Hematopoietic multipotent progenitor cell (in vitro differentiated cells): ENCODE measurements at places on chromosomes 5 and 9. TPM values are rescaled to one million over a fixed set of nuclear protein-coding genes. Genes with fewer than 3 reads are reported as not detected.

The ADGRD2 gene
- total RNA-seq = under 0.01 TPM

The SLC1A3 gene
- 1.3 TPM for total RNA-seq

The ARHGEF39 gene
- 1.3 TPM for total RNA-seq

The MTAP gene
- 14.0 TPM for total RNA-seq

DNA sequence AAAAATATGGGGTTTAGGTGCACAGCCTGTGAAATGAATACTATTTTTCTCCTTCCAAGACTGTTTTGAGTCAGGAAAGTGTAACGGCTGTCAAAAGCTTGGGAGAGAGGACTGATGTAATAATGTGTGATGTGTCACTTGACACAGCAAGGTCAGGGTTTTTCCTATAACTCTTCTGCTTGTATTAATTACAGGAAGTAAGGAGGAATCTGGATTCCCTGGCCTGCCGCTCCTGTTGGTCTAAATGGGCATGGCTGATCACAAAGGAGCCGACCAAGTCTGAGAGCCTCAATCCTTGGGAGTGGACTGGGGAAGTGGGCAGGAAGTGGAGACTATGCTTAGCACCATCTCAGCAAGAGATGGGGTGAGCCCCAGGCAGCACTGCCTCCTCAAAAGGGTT, 16.7 kb upstream of the SLC28A3 start:
- DNase-seq = no peak

DNA sequence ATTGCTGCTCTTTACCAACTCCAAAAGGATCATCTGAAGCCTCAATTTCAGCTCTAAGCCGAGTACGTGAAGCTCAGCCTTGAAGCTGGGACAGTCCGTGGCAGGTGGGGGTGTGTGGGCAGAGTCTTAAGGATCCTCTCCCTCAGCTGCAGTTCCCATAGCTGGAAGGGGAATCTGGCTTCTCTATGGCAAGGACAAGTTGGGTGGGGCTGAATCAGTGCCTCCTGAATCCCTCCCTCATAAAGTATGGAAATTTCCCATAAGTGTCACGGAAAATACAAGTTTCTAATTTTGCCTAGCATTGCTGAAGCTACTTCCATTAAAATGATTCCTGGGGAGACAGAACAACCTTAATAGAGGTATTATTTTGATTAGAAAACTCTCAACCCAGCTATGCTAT, 47.9 kb upstream of the SMIM32 start:
- no peak for DNase-seq

DNA sequence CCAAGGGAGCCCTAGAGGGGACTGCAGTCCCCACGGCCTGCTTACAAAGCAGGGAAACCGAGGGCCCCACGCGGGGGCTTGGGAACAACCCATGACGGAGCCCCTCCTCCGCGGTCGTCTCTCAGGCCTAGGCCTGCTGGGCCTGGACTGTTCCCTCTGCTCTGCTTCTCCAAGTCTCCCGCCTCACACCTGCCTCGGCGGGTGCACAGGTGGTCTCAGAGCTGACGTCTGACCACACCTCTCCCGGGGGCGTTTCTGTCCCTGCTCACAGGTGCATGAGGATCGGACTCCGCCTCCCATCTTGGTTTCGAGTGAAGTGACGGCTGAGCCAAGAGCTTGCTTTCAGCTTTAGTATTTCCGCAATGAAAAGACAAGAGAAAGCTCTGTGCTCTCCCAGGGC, 72.1 kb downstream of the MRPL36 start:
- DNase-seq = no peak

The SPINK13 gene
- total RNA-seq = not detected

- DNase-seq = no peak
Measured at GRCh38 chr9:70066418-70066817, 22.8 kb downstream of the MAMDC2 start.

DNA sequence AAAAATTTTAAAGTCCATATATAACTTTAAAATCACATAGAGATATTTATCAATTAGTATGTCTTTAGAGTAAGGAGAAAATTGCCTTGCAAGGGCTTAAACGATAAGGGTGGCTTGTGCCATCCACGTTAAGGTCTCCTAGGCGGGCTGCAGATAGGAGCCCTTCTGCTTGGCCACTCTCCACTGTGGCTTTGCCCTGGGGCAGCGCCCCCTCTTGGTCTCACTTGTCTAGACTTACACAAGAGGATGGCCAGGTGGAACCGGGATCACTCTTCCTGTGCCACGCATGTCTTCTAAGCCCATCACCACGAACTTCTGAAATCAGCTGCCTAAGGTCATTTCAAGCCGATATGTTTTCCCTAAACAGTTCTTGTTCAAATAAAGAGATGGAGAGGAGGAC, 2.9 kb downstream of the FPGS start:
- peak; percentile 45 for DNase-seq

The GNA14 gene
- under 0.01 TPM for total RNA-seq

DNA sequence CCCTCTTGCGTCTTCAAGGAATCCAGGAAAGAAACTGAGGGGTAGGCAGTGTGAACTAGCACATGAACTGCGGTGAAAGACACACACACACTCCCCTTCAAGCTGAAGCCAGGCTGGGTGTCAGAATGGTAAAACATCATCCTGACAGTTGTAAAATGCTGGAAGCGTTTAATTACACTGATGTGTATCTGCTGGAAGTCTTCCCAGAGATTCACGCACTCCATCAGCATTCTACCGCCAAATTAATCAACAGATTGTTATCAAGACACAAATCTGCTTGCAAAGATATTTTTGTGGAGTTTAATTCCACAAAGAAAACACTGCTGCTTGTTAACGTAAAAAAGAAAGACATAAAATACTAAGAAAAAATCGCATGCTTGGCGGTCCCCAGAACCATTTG, 241.0 kb upstream of the NFIL3 start:
- no peak for DNase-seq

DNA sequence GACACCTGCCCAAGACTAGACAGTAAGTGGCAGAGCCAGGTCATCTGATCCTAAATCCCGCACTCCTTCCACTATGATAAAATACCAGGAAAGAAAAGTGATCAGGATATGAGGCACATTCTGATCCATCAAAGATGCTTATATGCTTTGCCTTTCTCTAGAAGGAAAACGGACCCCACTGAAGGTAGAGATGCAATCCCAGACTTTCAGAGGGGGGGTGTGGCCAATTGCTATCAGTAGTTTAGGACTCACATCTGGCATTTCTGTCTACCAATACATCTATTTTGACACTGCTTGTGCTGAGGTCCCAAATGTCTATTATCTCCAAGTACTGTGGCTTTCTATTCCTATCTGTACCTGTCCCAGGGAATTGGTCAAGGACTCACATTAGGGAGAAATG, 1.7 kb downstream of the TRIM52 start:
- no peak for DNase-seq

DNA sequence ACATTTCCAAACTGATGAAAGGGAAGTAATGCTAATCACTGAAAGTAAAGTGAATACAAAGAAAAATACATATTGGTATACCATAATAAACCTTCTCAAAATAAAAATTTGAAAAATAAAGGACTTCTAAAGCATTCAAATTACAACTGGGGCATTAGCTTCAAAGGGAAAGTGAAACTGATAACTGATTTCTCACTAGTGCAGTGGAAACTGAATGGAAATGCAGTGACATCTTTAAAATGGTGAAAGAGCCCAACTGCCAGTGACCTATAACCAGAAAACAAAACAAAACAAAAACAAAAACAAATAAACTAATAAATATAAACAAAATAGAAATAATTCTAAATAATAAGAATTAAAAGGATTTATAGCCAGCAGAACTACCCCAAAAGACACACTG, 297.5 kb upstream of the GRIN3A start:
- DNase-seq = no peak

The GBGT1 gene
- 54.9 TPM for total RNA-seq

- no peak for DNase-seq
Measured at GRCh38 chr5:35668319-35668718, 50.7 kb downstream of the SPEF2 start.

GRCh38 chr9:120583958-120584369, 4.0 kb upstream of the CDK5RAP2 start:
- no peak for DNase-seq

GRCh38 chr5:163963881-163964280, 458.5 kb downstream of the MAT2B start:
- DNase-seq = no peak

DNA sequence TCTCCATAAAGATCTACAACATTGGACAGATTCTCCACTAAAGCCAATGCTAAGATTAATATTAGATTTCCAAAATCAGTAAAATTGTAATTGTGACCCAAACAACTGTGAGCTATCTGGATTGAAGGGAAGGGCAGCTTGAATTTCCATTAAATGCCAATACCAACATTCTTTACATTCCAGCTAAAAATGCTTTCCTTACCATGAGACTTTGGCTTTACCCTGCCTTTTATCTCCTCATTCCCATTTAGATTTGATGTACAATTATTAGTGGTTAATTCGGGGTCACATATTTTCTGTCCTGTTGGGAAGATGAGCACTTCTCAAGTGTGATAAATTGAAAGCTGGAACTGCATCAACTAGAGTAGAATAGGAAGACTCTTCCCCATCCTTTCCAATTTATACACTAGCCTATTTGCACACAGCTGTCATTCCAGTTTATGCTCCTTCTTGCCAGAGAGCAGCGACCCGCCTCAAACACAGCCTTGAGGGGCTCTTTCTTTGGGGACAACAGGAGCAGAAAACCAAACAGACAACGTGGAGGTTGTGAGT, 33.1 kb upstream of the MYOT start:
- no peak for DNase-seq

The LAMC3 gene
- under 0.01 TPM for total RNA-seq

DNA sequence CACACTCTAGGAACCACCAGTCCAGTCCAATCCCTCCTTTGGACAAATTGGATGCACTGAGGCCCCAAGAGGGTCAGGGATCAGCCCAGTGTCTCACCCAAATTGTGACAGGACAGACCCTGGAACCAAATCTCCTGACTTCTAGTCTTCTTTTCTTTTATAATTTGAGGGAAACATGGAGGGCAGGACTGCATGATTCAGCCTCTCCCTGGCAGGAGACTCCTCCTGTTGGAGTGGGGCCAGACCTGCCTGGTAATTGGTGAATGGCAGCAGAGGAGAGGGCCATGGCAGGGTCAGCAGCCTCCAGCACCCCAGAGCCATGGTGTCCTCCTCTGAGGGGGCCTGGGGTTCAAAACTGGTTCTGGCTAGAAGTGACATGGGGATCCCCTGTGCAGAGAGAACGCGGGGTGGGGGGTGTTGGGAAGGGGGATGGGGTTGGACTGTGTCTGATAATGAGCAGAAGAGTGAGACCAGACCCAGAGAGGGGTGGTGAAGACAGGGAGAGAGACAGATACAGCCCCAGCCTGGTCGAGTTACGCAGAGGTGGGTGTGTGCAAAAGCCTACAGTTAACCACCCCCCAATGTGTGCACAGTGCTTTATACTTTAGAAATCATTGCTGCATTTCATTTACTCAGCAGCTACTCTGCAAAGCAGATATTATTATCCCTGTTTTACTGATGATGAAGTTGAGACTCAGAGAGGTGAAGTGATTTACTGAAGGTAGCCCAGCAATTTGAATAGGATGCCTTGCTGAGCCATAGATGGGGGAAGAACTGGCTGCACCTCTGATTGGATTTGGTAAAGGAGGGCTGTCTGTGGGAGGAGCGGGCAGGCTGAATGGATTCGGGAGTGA, 3.8 kb upstream of the SYNPO start:
- DNase-seq = no peak

The GKAP1 gene
- 1.9 TPM for total RNA-seq

- DNase-seq = no peak
Measured at GRCh38 chr5:122429545-122430318, 117.7 kb downstream of the SNCAIP start.

- no peak for DNase-seq
Measured at GRCh38 chr5:68994645-68995044, 99.2 kb upstream of the SLC30A5 start.
